Cardiac muscle cell (in vitro differentiated cells and primary cell): ENCODE measurements at places on chromosomes 5 and 9.
A peak's percentile ranks its signal among the peaks of the same experiment; 100 is the strongest.

DNA sequence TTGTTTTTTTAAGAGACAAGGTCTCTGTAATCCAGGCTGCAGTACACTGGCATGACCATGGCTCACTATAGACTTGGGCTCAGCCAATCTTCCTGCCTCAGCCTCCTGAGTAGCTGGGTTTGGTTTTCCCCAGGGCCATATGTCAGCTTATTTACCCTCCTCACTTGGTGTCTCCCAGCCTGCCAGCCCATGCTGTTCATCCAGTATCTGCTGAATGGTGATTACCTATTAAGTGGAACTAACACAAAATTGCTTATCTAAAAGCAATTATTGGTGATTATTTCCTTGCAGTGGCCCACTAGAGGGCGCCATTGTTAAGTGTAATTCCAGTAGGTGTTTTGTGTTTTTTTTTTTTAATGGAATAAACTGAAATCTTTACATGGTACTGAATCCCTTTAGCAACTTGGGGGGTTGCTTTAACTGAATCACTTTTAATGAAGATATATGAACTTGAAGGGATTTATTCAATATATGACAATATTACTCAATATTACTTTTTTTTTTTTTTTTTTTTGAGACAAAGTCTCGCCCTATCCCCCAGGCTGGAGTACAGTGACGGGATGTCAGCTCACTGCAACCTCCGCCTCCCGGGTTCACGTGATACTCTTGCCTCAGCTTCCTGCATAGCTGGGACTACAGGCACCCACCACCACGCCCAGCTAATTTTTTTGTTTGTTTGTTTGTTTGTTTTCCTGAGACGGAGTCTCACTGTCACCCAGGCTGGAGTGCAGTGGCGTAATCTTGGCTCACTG, 13.8 kb downstream of the EXOSC2 start:
- peak; percentile 80 for DNase-seq

GRCh38 chr9:100084734-100085133, 14.1 kb downstream of the ERP44 start:
- no peak for DNase-seq

- no peak for DNase-seq
Observed at GRCh38 chr9:127470662-127471061, 19.4 kb downstream of the LRSAM1 start.

- DNase-seq, result no peak
Observed at GRCh38 chr5:8767746-8768145, 778.1 kb downstream of the SEMA5A start.

- no peak for DNase-seq
Observed at GRCh38 chr5:126846744-126847455, 70.0 kb downstream of the LMNB1 start.

DNA sequence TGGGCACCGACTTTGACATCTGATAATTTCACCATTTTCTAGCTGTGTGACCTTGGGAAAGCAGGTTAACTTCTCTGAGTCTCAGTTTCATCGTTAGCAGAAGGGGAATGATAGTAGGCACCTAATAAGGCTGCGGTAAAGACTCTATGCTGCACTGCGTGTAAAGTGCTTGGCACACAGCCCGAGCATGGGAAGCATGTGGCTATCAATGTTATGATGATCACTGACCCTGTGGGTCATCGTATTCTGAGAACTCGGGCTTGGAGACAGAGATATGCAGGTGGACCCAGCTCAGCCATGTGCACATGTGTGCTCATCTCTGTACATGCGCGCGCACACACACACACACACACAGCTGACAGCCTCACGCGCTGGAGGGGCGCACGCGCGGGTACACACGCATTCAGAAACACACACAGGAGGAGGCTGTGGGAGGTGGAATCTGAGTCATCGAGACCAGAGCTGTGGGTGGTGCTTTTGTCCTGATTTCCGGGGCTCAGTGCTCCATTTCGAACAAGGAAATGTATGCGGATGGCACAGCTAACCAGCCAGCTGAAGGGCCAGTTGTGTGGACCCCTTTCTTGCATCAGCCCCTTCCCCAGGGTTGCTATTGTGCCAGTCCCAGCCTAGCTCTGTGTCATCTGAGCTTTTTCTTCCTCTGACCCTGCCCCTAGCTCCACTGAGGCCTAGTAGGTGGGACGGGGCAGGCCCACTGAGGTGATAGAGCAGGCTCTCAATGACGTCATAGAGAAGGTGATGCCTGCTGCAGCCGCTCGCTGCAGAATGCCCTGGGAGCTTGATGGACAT, 11.1 kb upstream of the ARAP3 start:
- DNase-seq, result no peak

GRCh38 chr9:72883875-72884274, 69.0 kb downstream of the ALDH1A1 start:
- DNase-seq, result no peak

DNA sequence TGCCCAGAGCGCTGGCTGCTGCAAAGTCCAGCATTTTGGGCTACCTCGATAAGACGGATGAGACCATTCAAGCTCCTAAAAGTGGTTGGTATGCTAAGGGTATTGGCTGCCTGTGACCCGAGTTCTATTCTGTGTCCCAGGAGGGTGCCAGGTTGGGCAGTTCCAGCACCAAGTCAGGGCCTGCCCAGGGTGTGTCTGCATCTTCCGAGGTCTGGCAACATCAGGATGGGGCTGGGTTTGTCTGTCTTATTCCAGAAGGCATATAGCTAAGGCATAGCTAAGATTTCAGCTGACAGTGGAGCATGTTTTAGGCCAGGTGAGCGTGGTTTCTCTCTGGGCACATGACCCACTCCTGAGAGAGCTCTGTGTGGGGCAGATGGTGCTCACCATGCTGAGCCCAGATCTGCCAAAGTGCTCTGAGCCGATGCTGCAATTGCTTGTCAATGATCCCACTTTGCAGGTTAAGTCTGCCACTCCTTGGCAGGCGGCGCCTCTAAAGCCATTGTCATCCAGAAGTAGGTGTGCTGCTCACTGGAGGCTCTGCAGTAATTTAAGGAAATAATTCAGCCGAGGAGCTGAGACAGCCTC, 7.8 kb downstream of the SLC9A3 start:
- no peak for DNase-seq

GRCh38 chr5:58787987-58788386, 205.1 kb downstream of the RAB3C start:
- DNase-seq, result peak; percentile 24

GRCh38 chr5:142872795-142873194, 102.6 kb downstream of the ARHGAP26 start:
- peak; percentile 42 for DNase-seq

DNA sequence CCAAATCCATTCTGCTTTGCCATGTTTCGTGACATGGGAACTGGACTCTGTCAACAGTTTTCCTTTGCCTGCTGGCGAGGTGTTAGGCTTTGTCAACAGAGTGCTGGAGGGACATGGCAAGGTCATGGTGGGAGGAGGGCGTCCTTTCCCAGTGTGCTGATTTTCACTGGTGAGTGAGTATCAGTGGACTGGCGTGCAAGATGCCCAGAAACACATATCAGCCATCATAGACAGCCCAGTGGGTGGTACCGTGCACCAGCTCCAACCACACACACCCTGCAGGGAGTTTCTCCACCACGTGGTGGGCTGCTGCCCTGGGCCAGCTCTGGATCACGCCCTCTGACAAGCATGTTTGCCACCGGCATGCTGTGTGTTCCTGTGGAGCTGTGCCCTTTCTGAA, 50.0 kb upstream of the ABL1 start:
- DNase-seq, result no peak

DNA sequence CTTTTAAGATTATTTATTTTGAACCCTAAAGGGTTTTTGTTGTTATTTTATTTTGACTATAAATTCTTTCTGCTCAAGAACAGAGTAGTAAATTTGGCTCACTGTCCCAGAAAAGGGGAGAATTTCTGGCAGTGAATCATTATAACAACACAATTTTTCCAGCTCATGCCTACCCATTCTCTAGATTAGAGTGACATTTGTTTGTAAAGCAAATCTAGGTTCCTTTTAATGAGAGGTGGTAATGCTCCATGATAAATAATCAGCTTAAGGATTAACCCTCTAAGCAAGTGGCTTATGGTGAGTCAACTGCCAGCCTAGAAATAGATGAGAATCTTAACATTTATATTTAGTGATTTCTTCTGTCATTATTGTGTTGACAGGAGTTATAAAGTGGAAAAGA, 409.2 kb downstream of the NFIB start:
- DNase-seq, result no peak

- no peak for DNase-seq
Observed at GRCh38 chr9:121294151-121294743, 26.3 kb downstream of the GSN start.

- peak; percentile 12 for DNase-seq
Observed at GRCh38 chr5:173920024-173920753, 32.0 kb downstream of the CPEB4 start.

DNA sequence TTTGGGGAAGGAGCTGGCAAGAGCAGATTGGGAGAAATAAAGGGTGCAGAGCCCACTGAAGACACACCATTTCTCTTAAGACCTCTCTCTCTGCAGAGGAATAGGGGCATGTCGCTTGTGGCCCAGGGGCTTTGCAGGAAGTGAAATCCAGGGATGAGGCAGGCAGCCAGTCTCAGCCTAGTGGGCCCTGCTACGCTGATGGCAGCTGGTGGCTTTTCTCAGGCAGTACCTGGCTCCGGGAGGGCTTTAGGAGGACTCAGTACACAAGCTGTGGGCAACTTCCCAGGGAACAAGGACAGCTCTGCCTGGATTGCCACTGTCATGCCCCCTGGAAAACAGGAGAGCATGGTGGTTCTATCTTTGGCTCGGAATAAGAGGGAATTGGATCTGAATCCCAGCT, 76.2 kb upstream of the NEURL1B start:
- no peak for DNase-seq

DNA sequence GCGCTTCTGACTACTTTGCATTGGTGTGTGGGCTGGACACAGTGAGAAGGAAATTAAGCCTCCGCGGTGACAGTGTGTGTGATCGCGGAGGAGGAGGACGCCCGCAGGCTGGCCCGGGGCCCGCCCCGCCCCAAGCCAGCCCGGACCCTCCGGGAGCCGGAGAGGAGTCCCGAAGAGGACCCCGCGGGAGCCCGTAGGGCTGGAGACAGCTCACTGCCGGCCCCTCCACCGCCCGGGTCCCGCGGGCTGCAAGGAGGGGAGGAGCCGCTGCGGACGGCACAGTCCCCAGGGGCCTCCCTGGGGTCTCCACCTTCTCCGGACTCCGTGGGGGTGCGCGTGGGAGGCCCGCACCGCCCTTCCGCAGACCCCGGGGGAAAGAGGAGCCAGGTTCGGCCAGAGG, 146.4 kb upstream of the ERCC6L2 start:
- no peak for DNase-seq

DNA sequence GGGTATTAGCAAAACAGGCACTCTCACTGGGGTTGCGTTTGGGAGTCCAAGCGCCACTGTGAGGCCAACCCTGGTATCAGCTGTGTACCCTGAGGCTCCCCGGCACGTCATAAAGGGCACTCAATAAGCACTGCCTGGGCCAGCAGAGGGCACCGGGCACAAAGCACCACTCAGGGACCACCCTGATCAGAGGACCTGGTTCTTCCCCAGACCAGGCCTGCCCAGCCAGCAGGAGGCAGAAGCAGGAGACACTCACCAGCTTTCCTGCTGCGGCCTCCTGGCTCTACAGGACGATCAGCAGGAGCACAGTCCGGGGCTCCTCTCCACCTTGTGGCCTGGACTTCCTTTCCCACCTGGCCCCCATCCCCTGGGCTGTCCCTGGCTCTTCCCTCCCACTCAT, 12.6 kb downstream of the MGAT1 start:
- DNase-seq, result no peak

GRCh38 chr5:154761046-154761736, 6.0 kb downstream of the LARP1 start:
- no peak for DNase-seq

GRCh38 chr5:64530076-64530475, 24.3 kb downstream of the RGS7BP start:
- DNase-seq, result no peak

DNA sequence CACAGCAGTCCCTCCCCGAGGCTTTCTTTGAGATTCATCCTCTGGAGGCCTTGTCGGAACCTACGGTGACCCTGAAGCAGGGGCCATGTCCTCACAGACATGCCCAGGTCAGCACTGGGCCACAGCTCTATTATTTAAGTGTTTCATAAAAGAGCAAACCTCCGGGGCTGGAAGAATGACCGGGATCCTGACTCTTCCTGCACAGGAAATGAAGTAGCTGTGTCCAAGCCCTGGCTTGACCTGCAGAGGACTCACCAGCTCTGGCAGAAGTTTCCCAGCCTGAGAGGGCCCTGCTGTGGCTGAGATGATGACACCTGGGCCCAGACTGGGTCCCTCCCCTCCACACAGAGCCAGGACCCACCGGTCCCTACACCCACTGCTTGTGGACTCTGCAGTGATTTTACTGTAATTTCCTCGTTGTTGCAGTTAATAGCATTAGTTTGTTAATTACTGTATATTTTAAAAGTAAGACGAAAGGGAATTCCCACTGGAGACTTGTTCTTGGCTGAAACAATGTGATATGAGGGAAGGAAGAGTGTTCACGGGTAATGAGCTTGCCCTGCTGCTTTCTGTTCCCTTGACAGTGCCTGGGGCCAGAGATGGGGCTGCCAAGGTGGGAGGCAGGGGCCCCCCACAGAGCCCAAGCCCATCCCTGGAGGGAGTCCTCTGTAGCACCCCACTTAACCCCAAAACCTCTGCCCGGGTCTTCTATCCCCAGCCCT, 72.2 kb downstream of the PCDH1 start:
- no peak for DNase-seq

GRCh38 chr5:8686707-8687106, 817.8 kb downstream of the MTRR start:
- DNase-seq, result peak; percentile 76

GRCh38 chr5:6682239-6682638, 31.0 kb upstream of the TENT4A start:
- DNase-seq, result no peak

- no peak for DNase-seq
Observed at GRCh38 chr9:114850871-114851270, 45.0 kb upstream of the TNFSF15 start.

DNA sequence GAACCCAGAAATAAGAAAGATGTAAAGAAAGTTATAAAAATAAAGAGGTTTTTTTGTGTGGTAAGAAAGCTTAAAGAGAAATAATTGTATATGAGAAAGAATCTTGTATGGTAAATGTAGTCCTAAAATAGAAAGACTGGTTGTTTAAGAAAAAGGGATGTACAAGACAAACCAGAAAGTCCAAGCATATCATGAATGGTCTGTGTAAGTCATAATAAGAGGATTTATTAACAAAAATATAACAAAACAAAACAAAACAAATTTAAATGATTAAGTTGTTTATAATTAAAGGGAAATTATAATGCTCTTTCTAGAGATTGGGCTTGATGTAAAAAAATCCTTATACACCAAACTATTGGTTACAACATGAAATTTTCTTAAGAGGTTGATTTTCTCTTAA, 590.4 kb upstream of the PTGER4 start:
- DNase-seq, result no peak

- DNase-seq, result no peak
Observed at GRCh38 chr9:126642839-126643238, 29.1 kb downstream of the LMX1B start.

GRCh38 chr9:129551393-129551973, 69.4 kb downstream of the C9orf50 start:
- no peak for DNase-seq

GRCh38 chr9:13395156-13395555, 115.7 kb upstream of the MPDZ start:
- peak; percentile 45 for DNase-seq

GRCh38 chr9:91896513-91897121, 53.4 kb downstream of the ROR2 start:
- DNase-seq, result peak; percentile 91
